Endodermal cell (in vitro differentiated cells): ENCODE measurements at places on chromosomes 12 and 14. TPM values are rescaled to one million over a fixed set of nuclear protein-coding genes. Genes with fewer than 3 reads are reported as not detected.

- no peak for DNase-seq
- H3K27ac ChIP-seq, result no peak overlapping the region
- H3K4me3 ChIP-seq, result no peak overlapping the region
- H3K4me1 ChIP-seq, result no peaks in the 10 kb centered on the region
Measured at GRCh38 chr12:92078167-92079053, 67.2 kb downstream of the BTG1 start.

- no peaks in the 10 kb centered on the region for H3K27me3 ChIP-seq
- DNase-seq, result no peak
- H3K4me1 ChIP-seq, result no peaks in the 10 kb centered on the region
Measured at GRCh38 chr12:103392722-103393121, 103.0 kb downstream of the C12orf42 start.

DNA sequence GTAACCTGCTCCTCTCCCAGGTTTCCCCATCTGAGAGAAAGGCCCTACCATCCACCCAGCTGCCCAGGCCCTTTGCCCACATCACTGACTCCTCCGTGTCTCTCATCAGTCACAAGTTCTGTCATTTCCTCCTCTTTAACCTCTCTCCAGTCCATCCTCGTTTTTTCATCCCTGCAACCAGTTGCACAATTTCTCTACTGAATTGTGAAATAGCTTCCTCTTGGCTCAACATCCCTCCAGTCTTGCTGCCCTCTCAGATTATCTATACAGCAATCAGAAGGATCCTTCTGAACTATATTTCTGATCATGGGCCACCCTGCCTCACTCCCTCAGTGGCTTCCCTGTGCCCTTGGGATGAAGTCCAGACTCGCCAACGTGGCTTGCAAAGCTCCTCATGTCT is 6.8 kb downstream of the FAM161B start:
- H3K27ac ChIP-seq, result no peak overlapping the region
- DNase-seq, result no peak
- H3K4me3 ChIP-seq, result no peak overlapping the region
- no peaks in the 10 kb centered on the region for H3K4me1 ChIP-seq

HCAR3 gene
- total RNA-seq, result not detected in 2 replicates
